ENCODE measurements at places on chromosomes 3 and 15. TPM values are rescaled to one million over a fixed set of nuclear protein-coding genes. Genes with fewer than 3 reads are reported as not detected.

DNA sequence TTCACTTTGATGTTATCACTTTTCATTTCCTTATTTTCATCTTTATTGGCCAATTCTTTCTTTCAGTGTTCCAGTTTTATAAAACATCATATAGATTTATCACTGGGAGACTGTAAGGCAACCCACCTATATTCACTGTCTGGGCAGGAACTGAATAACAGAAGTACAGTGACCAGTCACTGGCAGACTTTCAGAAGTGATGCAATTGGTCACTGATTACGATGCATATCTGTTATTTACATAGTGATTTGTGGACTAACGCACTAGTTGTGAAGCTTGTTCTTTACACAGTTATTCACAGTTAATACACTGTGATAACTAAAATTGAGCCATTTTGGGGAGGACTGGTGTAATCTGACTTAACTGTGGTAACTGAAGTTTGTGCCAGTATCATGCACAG, 190.2 kb upstream of the DPH6 start:
- no peak for DNase-seq

- DNase-seq: no peak
Observed at GRCh38 chr3:180401226-180401625, 200.7 kb upstream of the TTC14 start.

Gene ANKRD63
- 0.36 TPM for polyA plus RNA-seq

DNA sequence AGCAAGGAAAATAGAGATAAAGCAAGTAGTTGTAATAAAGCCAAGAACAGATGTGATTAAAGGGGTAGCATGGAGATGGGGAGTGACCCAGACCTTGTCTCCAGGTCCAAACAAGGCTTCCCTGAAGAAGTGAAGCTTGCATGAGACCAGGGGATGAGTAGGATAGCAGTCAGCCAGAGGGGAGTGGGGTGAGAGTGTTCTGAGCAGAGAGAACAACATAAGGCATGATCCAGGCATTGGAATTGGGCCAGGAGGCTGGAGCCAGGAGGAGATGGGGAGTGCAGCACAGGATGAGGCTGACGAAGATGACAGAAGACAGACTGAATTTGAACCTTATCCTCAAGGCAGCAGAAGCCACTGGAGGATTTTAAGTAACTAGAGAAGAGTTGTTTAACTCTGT, 7.2 kb downstream of the TMOD2 start:
- peak; percentile 76 for DNase-seq

GRCh38 chr15:48145923-48146322, 25.1 kb downstream of the SLC24A5 start:
- no peak for DNase-seq

DNA sequence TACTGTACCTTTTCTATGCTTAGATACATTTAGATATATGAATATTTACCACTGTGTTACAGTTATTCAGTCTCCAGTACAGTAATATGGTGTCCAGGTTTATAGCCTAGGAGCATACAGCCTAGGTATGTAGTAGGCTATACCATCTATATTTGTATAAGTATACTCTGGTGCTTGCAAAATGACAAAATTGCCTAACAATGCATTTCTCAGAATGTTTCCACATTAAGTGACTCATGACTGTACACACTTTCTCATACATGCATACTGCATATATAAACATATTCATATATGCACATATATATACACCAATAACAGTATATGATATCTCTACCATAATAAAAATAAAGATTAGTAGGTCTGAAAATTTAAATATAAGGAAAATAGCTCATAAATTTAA, 169.3 kb downstream of the DPH6 start:
- DNase-seq: no peak

GRCh38 chr3:184167786-184168185, 6.9 kb upstream of the AP2M1 start:
- no peak for DNase-seq

Gene FBXW12
- polyA plus RNA-seq: 0.11 TPM

Gene NR2F2
- polyA plus RNA-seq: 63.8 TPM

GRCh38 chr3:141663993-141664392, 74.1 kb upstream of the RNF7 start:
- DNase-seq: no peak

Gene ROBO2
- 3.5 TPM for polyA plus RNA-seq

DNA sequence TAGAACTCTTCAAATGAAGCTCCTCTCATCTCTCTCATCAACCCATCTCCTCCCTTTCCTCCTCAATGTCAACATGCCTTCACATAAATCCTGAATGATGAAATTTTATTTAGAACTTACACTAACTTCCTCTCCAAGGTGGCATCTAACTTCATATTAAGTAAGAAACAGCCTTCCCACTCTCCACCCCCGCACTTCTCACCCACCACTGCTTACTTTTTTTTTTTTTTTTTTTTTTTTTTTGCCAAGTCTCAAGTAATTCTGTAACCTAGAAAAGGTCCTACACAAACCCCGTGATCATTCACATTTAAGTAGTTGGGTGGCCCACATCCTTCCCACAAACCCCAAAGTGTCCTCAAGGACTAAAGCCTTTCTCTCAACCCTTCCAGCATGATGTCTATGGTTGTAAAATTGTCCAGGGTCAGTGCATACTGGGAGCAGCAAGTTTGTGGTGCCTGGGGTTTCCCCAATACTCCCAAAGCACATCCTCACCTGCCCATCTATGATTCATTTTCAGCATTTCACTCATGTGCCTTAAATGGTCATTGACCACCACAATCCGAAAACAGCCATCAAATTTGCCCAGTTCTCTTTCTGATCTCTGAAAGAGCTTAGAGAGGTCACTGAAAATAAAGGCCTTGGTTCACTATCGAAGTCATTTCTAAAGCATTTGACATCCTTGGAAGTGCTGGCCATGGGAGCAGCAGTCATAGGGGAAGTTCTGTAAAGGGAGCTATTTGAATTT, 47.2 kb downstream of the CD86 start:
- DNase-seq: no peak

Gene COLQ
- 18.0 TPM for polyA plus RNA-seq

GRCh38 chr3:171842864-171843518, at the start of gene TMEM212:
TMEM212 (plus strand) TSS chr3:171843349; CDS start chr3:171843384, 35 bp downstream.
- no peak for DNase-seq

DNA sequence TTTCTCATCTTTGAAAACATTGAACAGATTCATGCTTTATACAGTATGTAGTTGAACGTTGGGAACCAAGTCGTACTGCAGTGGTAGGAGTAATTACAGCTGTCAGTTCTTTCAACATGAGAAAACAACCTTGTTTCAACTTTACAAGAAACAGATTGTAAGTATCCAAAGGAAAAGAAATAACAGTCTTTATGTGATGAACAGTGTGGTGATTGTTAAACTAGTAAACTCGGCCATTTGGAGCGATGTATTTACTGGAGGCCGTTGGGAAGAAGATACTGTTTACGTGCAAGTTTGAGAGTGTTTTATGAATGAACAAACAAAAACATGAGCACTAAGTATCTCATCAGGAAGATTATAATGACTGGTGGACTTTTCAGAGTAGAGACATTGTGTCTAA, 48.4 kb downstream of the EPHA3 start:
- DNase-seq: no peak

Gene CSTA
- not detected for polyA plus RNA-seq

Gene ATP13A5
- 0.47 TPM for polyA plus RNA-seq

DNA sequence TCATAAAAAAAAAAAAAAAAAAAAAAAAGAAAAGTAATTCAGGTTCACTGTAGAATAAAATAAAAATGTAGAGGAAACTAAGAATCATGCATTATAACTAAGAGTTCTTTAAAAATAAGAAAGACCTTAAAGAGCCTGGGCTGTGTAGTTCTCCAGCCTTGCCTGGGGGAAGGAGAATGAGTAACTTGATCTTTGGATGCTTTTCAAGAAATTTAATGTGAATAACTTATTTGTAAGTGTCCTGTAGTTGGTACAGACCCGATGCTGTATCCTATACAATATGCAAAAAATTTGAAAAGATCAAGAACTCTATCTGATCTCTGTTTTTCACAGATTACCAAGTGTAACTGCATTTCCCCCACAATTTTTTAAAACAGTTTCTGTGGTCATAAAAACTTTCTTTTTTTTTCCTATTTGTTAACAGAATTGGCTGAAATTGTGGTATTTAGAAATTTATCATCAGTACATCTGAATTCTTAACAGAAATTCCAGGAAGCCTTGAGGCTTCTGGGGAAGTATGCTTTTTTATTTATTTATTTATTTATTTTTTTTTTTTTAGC, 195.3 kb downstream of the THRB start:
- no peak for DNase-seq

GRCh38 chr3:140763532-140763931, 85.7 kb downstream of the TRIM42 start:
- no peak for DNase-seq

- DNase-seq: no peak
Observed at GRCh38 chr15:83657549-83657948, 3.6 kb downstream of the ADAMTSL3 start.

GRCh38 chr3:94004301-94004910, 24.0 kb downstream of the STX19 start:
- peak; percentile 46 for DNase-seq

Gene RASL12
- 9.8 TPM for polyA plus RNA-seq

DNA sequence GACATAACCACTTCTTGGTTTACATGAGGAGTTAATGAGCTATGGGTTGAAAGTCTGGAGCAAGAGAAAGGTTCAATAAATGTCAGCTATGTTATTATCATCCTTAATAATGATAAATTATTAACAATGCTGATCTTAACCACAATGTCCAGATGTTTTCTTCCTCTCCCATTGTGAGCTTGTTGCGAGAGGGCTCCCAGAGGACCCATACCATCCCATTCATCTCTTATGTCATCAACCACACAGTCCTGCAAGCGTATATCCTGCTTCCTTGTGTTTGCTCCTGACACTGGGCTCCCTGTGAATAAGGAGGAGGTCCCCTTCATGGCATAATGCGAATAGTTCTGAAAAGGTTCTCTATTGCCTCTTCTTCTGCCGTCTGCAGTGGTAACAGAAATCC, 266.8 kb downstream of the TLE3 start:
- no peak for DNase-seq

GRCh38 chr15:27967541-27967940, 131.6 kb downstream of the OCA2 start:
- DNase-seq: no peak

GRCh38 chr3:11522398-11522715, 121.4 kb downstream of the VGLL4 start:
- no peak for DNase-seq

GRCh38 chr3:154955907-154956533, 124.1 kb upstream of the MME start:
- no peak for DNase-seq

GRCh38 chr3:56985460-56985859, 75.0 kb upstream of the SPATA12 start:
- no peak for DNase-seq

- DNase-seq: peak; percentile 33
Observed at GRCh38 chr3:105866656-105867653, 1.9 kb downstream of the CBLB start.

Gene TTLL13
- polyA plus RNA-seq: not detected

Gene RAB7A
- polyA plus RNA-seq: 153 TPM

- no peak for DNase-seq
Observed at GRCh38 chr3:157249606-157250005, 89.7 kb upstream of the CCNL1 start.

DNA sequence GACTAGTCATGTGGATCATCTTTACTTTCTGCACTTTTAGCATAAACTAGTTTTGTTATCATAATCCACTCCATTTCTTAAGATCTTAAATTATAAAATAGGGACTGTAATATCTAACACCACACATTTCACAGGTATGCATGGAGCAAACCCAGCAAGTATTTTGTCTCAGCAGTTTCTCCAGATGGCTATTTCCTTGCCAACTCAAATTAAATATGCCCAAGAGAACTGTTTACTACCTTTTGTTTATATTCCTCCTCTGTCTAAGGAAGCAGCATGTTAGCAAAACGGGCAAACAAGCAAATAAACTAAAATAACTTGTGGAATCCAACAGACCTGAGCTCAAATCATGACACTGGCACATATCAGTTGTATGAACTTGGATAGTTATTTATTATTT, 379.8 kb downstream of the LSAMP start:
- DNase-seq: no peak

GRCh38 chr15:94584833-94585244, 353.5 kb downstream of the MCTP2 start:
- DNase-seq: peak; percentile 4

GRCh38 chr3:16174389-16174788, at the start of gene GALNT15:
GALNT15 (plus strand) TSS chr3:16174680; CDS start chr3:16175152, 472 bp downstream.
- DNase-seq: peak; percentile 73

DNA sequence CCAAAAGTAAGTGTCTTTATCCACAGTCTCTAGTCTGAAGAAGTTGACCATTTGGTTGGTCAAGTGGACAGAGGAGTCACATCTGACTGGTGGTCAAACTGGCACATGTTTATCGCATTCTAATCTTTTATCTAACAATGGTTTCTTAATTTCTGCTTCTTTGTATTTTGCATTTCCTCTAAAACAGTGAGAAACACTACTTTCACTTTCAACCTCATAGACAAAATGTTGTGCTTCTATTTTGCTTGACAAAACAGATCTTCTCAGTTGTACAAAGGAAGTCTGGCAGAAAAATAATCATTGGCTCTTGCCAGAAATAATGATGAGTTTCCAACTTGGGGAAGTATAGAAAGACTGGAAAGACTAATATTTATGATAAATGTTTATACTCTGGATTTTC, 103.9 kb downstream of the MME start:
- DNase-seq: no peak

DNA sequence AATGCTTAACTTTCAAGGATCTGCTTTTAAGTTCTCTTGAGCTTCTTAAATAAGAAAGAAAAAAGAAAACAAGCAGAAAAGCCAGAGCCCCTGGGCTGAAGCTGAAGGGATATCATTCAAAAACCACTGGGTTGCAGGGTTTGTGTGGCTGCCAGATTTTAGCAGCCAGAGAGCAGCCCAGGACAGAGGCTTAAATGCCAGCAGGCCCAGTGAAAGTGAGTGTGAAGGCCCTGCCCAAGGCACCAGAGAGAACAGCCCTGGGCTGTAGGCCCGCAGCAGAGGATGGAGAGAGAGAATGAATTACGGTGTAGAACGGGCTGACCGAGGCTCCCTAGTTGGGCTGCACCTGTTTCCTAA, 106.3 kb upstream of the BOC start:
- DNase-seq: no peak

Gene EXD1
- polyA plus RNA-seq: not detected

GRCh38 chr15:101047301-101047781, 128.2 kb downstream of the LRRK1 start:
- DNase-seq: no peak

GRCh38 chr15:37083610-37084009, 16.7 kb downstream of the MEIS2 start:
- DNase-seq: no peak

Measured in muscle of arm (tissue), 14 donors.